ENCODE measurements at places on chromosomes 11 and 22. TPM values are rescaled to one million over a fixed set of nuclear protein-coding genes. Genes with fewer than 3 reads are reported as not detected.

DNA sequence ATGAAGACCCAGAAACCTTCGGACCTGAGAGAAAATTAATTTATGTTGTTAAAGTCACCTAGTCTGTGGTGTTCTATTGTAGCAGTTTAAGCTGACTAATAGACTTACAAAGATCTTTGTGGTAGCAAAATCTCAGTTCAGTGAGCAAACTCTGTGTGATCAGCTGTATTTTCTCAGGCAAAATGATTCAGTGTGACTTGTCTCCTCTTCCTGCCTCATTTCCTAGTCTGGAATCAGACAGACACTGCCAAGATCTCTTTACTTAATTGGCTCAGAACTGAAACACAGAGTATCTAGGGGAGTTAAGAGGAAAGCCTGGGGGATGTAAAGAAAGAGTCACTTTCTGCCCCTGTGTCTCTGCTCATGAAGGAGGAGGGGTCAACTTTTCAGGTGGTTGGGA lies 564.7 kb downstream of the KCNA4 start:
- H3K4me1 ChIP-seq = no peaks in the 10 kb centered on the region
- H3K4me3 ChIP-seq = no peak overlapping the region
- DNase-seq = no peak
- no peaks in the 10 kb centered on the region for H3K36me3 ChIP-seq
- H3K27ac ChIP-seq = no peak overlapping the region
- no peaks in the 10 kb centered on the region for H3K27me3 ChIP-seq

GRCh38 chr22:46834021-46834737 lies 71.7 kb downstream of the TBC1D22A start:
- no peak overlapping the region for H3K4me3 ChIP-seq
- DNase-seq = no peak
- no peak overlapping the region for H3K27ac ChIP-seq
- no peaks in the 10 kb centered on the region for H3K27me3 ChIP-seq

- no peak for DNase-seq
- H3K27me3 ChIP-seq = no peaks in the 10 kb centered on the region
- H3K4me1 ChIP-seq = peaks cover 6% of the 10 kb centered on the region
- H3K4me3 ChIP-seq = no peak overlapping the region
- no peak overlapping the region for H3K27ac ChIP-seq
- no peaks in the 10 kb centered on the region for H3K36me3 ChIP-seq
These were observed 301.8 kb upstream of the SORL1-AS1 start for GRCh38 chr11:121754598-121754997.

- no peak for DNase-seq
- no peak overlapping the region for H3K27ac ChIP-seq
- H3K4me1 ChIP-seq = no peaks in the 10 kb centered on the region
- H3K36me3 ChIP-seq = no peaks in the 10 kb centered on the region
These were observed 54.6 kb downstream of the MCM5 start for GRCh38 chr22:35454416-35455054.

DNA sequence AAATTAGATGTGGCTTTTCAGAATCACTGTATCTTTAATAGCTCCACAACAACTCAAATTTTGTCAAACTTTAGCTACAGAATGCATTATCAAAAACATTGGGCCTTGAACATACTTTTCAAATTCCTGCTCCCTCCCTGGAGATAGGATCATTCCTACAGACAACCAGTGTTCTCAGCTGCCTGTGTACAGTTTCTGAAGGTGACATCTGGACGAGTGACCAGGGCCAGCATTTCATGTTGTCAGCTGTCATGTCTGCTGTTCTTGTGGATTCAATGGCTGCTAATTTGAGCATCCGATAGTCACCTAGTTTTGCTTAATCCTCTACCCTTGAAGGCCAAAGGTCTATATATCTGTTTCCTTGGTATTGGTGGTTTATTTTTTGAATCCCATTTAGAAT lies 188.2 kb downstream of the DBX1 start:
- no peaks in the 10 kb centered on the region for H3K36me3 ChIP-seq
- H3K27me3 ChIP-seq = no peaks in the 10 kb centered on the region
- H3K4me3 ChIP-seq = no peak overlapping the region
- peaks cover 8% of the 10 kb centered on the region for H3K4me1 ChIP-seq

DNA sequence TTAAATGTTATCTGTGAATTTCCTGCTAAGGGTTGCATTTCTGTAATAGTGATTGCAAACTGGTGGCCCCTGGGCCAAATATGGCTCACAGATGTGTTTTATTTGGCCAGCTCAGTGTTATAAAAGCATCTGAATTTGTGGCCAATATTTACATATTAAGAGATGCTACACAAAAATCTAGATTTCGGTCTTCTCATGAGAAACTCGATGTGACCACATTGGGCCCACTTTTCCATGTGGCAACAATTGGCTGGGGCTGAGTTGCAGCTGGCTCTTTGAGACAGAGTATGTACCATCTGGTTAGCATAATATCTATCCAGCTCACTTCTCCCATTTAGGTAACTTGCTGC lies 244.5 kb upstream of the POU2AF2 start:
- H3K4me3 ChIP-seq = no peak overlapping the region
- no peaks in the 10 kb centered on the region for H3K36me3 ChIP-seq
- H3K27ac ChIP-seq = no peak overlapping the region
- H3K27me3 ChIP-seq = no peaks in the 10 kb centered on the region

DNA sequence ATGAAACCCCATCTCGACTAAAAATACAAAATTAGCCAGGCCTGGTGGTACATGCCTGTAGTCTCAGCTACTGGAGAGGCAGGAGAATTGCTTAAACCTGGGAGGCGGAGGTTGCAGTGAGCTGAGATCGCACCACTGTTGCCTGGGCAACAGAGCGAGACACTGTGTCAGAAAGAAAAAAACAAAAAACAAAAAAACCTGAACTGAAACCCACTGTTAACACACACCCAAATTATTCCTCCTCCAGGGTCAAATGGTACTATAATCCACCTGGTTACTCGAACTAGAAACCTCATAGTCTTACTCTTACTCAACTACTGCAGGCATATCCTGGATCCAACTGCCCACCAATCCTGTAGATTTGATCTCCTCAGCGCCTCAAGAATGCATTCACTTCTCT lies 35.5 kb downstream of the USP28 start:
- H3K4me3 ChIP-seq = no peak overlapping the region
- no peak overlapping the region for H3K27ac ChIP-seq
- DNase-seq = no peak
- no peaks in the 10 kb centered on the region for H3K36me3 ChIP-seq

Gene SCN3B
- total RNA-seq = 1.6 TPM

Gene SLC5A1
- 7.0 TPM for total RNA-seq

Gene ANO1
- 7.3 TPM for total RNA-seq

Gene CASP4
- total RNA-seq = 39.9 TPM

Gene UPB1
- total RNA-seq = 0.52 TPM

Gene FIBIN
- total RNA-seq = 9.6 TPM

Gene OR5AL1
- not detected for total RNA-seq

Gene TMA7B
- not detected for total RNA-seq
